Endodermal cell (in vitro differentiated cells): ENCODE measurements at places on chromosomes 4 and X. TPM values are rescaled to one million over a fixed set of nuclear protein-coding genes. Genes with fewer than 3 reads are reported as not detected.

GRCh38 chr4:92265798-92266197, 38.0 kb upstream of the GRID2 start:
- H3K4me1 ChIP-seq: no peaks in the 10 kb centered on the region
- DNase-seq: no peak
- no peak overlapping the region for H3K27ac ChIP-seq

GRCh38 chrX:13491061-13491460, 78.3 kb upstream of the EGFL6 start:
- no peaks in the 10 kb centered on the region for H3K36me3 ChIP-seq
- DNase-seq: no peak
- H3K4me3 ChIP-seq: no peak overlapping the region

DNA sequence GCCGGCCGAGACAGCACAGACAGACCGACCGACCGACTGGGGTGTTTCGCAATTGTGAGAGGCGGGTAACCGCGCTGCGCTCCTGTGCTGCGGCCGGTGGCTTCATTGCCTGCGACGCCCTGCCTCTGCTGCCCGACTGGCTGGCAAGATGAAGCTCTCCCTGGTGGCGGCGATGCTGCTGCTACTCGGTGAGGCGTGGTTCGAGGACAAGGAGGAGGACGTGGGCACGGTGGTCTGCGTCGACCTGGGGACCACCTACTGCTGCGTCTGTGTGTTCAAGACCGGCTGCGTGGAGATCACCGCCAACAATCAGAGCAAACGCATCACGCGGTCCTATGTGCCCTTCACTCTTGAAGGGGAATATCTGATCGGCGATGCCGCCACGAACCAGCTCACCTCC, 565.7 kb upstream of the SMIM31 start:
- no peak overlapping the region for H3K4me3 ChIP-seq
- no peaks in the 10 kb centered on the region for H3K27me3 ChIP-seq
- H3K27ac ChIP-seq: no peak overlapping the region
- H3K4me1 ChIP-seq: peaks cover 7% of the 10 kb centered on the region
- no peak for DNase-seq

GRCh38 chr4:152682143-152682941, 2.5 kb upstream of the TMEM154 start:
- peaks cover 6% of the 10 kb centered on the region for H3K4me1 ChIP-seq
- DNase-seq: no peak
- H3K27me3 ChIP-seq: peaks cover 5% of the 10 kb centered on the region
- H3K27ac ChIP-seq: no peak overlapping the region
- no peaks in the 10 kb centered on the region for H3K36me3 ChIP-seq

- H3K27ac ChIP-seq: no peak overlapping the region
- no peak overlapping the region for H3K4me3 ChIP-seq
- no peaks in the 10 kb centered on the region for H3K4me1 ChIP-seq
- peaks cover 29% of the 10 kb centered on the region for H3K27me3 ChIP-seq
- DNase-seq: no peak
- no peaks in the 10 kb centered on the region for H3K36me3 ChIP-seq
Measured at GRCh38 chrX:43971966-43972961, 926 bp downstream of the NDP start.

DNA sequence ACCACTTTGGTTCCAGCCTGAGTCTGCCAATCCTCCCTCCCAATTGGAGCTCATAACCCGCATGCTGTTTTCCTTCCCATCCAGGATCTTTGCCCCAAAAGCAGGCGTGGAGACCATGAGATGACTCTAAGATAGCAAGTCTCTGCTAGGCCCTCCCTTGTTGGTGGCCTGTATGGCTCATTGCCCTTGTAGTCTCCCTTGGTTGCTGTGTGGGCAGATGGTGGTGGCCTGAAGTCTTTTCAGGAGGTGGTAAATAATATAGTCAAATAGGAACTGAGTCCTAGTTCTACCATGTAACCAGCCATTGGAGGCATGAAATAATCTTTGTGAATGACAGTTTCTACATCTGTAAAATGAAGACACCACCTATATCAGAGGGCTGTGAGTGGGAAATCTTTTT, 1.2 kb downstream of the ATP6AP1 start:
- H3K27ac ChIP-seq: no peak overlapping the region
- peak overlapping the region; percentile 84 for H3K4me3 ChIP-seq
- H3K36me3 ChIP-seq: no peaks in the 10 kb centered on the region
- H3K27me3 ChIP-seq: no peaks in the 10 kb centered on the region
- H3K4me1 ChIP-seq: no peaks in the 10 kb centered on the region
- DNase-seq: no peak

GRCh38 chr4:80186676-80187075, 10.6 kb upstream of the PRDM8 start:
- H3K27me3 ChIP-seq: peaks cover 100% of the 10 kb centered on the region
- H3K4me1 ChIP-seq: no peaks in the 10 kb centered on the region
- no peaks in the 10 kb centered on the region for H3K36me3 ChIP-seq
- DNase-seq: no peak
- H3K27ac ChIP-seq: no peak overlapping the region

GRCh38 chrX:123917069-123917468, 44.4 kb upstream of the STAG2 start:
- H3K4me3 ChIP-seq: no peak overlapping the region
- no peaks in the 10 kb centered on the region for H3K36me3 ChIP-seq
- no peaks in the 10 kb centered on the region for H3K4me1 ChIP-seq
- no peaks in the 10 kb centered on the region for H3K27me3 ChIP-seq
- H3K27ac ChIP-seq: no peak overlapping the region

The EXOC1L gene
- total RNA-seq: not detected in 2 replicates

The CXorf38 gene
- total RNA-seq: 10.4 and 10.6 TPM in 2 replicates

The CHRDL1 gene
- 3.6 and 4.4 TPM in 2 replicates for total RNA-seq
